ENCODE measurements at places on chromosomes 6 and 20.

DNA sequence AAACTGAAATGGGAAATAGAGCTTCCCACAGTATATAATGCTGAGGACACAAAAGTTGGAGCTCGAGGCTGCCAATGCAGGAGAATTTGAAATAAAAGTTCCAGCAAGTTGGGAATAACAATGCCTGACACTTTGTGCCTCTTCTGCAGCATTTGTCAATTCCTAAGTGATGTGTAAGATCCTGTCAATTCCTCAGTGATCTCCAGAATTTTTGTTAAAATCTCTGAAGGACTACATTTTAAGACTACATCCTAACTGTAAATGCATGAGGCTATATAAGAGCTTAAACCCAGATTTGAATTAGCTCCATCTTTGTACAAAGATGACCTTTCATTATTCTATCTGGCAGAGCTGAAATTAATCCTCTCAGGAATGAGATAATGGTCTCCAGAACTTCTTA is 208.2 kb downstream of the COL12A1 start:
- DNase-seq = no peak

- no peak for DNase-seq
Observed at GRCh38 chr20:48478370-48478769, 349.4 kb downstream of the PREX1 start.

DNA sequence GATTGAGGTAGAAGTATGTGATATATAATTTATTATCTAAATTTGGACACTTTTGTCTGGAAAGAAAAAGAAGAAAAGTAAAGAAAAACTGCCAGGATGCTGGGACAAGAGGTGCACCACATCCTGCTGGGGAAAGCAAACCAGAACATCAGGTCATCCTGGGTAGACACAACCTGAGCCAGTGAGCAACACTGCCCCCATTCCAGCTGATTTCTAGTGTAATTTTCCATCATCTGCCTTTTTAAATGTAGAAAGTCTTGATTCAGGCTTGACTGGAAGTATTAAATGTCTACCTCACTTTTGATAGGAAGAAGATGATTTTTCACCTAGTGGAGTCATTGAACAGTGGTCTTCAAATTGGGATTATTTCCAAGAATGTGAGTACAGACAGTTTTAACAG is 1164.5 kb upstream of the CITED2 start:
- DNase-seq = no peak

GRCh38 chr20:25592135-25592852 is 7.0 kb upstream of the NINL start:
- DNase-seq = no peak

- no peak for DNase-seq
Observed at GRCh38 chr20:15199698-15200097, 862.3 kb upstream of the FLRT3 start.

DNA sequence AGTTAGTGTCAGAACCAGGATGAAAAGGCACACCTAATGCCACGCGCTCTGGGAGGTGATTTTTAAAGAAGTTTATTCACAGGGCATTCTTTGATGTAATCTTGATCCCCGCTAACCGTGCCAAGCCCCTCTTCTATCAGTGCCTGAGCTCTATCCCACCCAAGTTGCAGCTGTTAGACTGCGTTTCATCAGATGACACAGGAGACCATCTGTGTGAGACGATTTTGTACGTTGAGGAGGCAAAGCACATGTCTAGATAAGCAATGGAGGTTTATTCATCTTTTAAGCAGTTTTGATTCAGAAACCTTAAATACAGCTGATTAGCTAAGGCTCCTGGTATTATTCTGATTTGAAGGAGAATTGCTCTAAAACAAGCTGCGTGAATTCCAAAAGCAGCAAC is 18.6 kb downstream of the RNASET2 start:
- no peak for DNase-seq

DNA sequence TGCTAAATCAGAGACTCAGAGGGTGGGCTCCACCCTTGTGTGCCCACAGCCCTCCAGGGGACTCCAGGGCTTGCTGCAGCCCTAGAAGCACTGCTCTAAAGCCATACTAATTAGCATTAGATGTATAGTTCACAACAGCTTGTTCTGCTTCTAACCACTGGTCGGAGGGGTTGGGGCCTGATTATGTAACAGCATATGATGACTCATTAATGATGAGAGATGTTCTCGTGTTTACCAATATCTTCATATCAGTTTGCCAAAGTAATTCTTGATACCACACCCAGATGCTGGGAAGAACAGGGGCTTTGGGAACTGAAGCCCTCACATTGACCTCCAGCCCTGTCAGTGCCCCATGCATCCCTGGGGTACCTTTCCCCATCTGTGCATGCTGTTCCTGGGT is 104.1 kb upstream of the FOXA2 start:
- DNase-seq = no peak

DNA sequence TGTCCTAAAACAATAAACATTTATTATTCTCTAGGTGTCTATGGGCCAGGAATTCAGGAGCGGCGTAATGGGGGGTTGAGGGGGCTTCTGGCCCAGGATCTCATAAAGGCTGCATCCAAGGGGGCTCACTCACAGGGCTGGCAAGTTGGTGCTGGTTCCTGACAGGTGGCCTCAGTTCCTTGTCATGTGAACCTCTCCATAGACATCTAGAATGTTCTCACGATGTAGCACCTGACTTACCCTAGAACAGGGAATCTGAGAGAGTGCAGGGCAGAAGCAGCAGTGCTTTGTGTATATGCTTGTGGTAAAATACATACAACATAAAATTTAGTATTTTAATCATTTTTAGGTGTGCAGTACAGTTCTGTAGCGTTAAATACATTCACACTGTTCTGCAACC is 57.1 kb downstream of the PHF20 start:
- no peak for DNase-seq

- no peak for DNase-seq
Observed at GRCh38 chr6:55388211-55388610, 60.9 kb downstream of the GFRAL start.

DNA sequence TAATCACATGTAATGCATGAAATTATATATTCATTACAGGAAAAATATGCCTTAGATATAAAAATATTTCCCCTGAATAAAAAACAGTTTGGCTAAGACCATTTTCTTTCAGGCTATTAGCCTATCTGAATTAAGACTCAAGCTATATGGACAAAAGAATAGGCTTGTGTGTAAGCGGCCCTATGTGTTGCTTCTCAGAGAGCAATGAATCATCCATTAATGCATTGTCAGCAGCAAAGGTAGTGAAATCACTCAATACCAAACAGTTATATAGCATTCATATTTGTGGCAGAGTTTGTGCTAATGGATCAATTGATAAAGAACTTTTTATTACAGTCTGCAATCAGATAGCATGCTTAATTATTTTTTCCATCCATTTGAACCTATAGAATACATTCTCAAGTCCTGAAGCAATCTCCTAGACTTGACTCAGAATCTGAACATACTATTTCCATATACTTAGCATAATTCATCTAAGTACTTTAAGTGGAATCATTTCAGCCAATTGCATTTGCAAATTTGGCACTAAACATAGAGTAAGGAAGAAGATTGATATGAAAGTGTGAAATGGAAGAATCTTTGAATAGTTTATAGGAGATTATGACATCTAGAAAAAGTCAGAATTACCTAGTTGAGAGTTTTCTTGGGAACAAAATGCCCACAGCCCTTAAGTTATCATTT is 112.2 kb downstream of the ADGRB3 start:
- DNase-seq = no peak

GRCh38 chr6:160030103-160030502 is 61.2 kb downstream of the IGF2R start:
- DNase-seq = no peak

GRCh38 chr6:31246051-31246521 is 25.8 kb downstream of the HLA-C start:
- DNase-seq = no peak

DNA sequence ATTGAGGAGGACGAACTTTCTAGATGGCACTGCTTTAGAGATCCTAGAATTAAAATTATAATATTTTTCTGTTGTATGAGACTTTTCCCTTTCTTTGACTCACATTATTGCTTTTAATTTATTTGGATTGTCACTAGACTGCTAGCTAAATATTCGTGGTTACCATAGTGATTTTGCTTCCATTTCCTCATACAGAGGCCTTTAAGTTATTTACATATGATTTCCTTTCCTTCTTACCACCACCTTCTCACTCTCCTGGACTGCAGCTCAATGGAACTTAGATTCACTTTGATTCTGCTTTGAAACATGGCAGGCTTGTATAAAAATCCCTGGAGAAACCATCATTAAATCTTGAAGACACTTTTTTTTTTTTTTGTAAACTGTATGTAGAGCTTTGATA is 222.9 kb downstream of the LAMA2 start:
- no peak for DNase-seq

DNA sequence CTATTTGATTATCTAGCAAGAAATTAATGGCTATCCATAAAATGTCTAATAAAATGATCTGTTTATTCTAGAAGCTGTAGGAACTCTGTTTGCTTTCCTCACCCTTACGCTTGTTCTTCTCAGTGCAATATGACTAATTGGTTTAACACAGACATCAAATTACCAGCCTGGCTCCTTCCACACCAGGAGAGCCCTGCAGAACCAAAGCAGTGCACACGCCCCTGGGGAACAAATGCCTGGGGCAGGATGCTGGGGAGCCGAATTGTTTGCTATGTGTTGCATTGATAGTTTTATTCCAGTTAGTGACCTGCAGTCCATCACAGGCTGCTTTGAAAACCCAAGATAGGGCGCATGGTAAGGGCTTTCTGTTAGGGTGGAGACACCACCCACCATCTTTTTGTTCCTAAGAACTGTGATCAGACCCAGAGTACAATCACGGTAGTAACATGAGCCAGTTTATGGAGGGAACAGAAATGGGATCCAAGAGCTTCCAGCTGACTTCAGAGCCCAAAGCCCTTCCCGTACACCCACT is 126.4 kb upstream of the CD93 start:
- DNase-seq = peak; percentile 45

DNA sequence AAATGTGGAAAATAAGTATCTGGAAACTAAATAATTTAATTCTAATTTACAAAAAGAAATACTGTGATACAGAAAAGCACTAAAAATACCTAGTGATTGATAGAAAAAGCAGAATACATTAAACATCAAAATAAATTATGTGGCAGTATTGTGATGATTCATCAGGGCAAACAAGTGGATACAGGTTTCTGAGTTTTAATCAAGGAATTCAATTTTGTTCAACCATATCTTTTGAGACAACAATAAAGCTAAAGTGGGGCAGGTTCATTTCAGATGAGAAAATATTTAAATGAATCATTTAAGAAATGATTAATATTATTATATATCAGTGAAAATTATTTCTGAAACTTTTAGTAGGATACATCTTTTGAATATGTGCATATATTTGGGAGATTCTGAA is 49.8 kb downstream of the GRIK2 start:
- no peak for DNase-seq

GRCh38 chr20:8118039-8118438 is 14.0 kb upstream of the PLCB1 start:
- DNase-seq = no peak

GRCh38 chr6:46022106-46022948 is 6.7 kb upstream of the CLIC5 start:
- DNase-seq = no peak

DNA sequence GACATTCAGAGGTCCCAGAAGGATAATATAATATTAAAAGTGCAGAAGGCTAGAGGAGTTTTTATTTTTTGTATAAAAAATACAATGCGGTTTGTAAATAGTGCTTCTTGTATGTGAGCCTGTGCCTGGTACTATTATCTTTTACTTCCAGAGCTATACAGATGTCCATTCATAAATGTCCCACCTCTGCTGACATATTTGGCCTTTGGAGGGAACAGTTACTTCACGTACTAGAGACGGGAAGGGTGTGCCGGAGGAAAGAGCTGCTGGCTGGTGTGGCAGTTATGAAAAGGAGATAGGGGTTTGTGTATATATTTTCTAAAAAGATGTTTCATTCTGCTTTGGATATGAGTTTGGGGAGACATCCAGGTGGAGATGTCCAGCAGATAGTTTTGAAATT is 8.8 kb downstream of the CD109 start:
- DNase-seq = no peak

DNA sequence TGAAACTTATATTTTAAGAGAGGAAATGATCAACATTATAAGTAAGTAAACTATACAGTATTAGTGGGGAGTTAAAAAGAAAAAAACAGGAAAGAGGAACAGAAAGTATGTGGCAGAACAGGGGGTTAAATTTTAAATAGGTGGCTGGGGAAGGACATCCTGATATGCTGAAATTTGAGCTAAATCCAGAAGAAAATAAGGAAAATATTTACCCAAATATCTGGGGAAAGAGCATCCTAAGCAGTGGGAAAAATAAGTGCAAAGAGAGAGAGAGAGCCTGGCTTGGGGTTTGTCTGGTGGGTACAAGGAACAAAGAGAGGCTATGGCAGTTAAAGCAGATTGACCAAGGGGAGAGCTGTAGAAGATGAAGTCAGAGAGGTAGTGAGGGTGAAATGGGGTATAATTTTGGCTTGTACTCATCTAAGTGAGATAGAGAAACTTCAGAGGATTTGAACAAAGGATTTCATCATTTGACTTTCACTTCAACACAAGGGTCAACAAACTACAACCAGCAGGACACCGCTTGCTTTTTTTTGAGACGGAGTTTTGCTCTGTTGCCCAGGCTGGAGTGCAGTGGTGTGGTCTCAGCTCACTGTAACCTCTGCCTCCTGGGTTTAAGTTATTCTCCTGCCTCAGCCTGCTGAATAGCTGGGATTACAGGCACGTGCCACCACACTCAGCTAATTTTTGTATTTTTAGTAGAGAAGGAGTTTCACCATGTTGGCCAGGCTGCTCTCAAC is 328.4 kb upstream of the CNR1 start:
- no peak for DNase-seq

DNA sequence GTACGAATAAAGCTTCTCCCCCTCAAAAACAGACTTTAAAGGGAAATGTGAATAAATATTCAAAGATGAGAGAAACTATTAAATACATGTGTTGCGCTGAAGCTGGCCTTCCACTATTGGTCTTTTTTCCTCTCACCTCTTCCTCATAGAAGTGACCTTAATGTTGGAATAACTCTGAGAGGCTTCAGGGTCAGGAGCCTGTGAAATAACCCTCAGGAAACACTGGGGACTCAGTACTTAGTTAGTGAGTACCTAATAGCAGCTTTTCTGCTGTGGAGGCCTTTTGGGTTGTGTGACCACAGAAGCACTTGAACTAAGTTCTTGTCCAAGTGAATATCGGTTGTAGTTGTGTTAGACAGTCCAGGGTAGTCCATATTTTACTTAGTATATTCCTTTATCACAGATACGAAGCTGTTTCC is 799 bp upstream of the SHPRH start:
- no peak for DNase-seq

- DNase-seq = no peak
Observed at GRCh38 chr6:56549014-56549413, 93.7 kb downstream of the DST start.

- peak; percentile 24 for DNase-seq
Observed at GRCh38 chr6:70956451-70957283, at the start of gene B3GAT2. Gene B3GAT2, minus strand, starts transcription at chr6:70957060. Its CDS starts 631 bp downstream, at chr6:70956429.

- no peak for DNase-seq
Observed at GRCh38 chr20:22915512-22915911, 119.6 kb upstream of the SSTR4 start.

Data from COR-L47 (cell line).